ENCODE measurements at places on chromosomes 13 and 19. TPM values are rescaled to one million over a fixed set of nuclear protein-coding genes. Genes with fewer than 3 reads are reported as not detected.

Gene MEF2B
- 0.42 TPM for total RNA-seq

Gene CYP2S1
- 0.53 TPM for total RNA-seq

Gene COX6B2
- total RNA-seq, result not detected

GRCh38 chr19:4638828-4639530 lies at the start of gene TNFAIP8L1:
TSS of gene TNFAIP8L1 (plus strand) at chr19:4639516. CDS start at chr19:4651870, 12,354 bp downstream.
- peak; percentile 86 for DNase-seq

- no peak for DNase-seq
Observed at GRCh38 chr19:29295285-29295684, 82.3 kb upstream of the UQCRFS1 start.

DNA sequence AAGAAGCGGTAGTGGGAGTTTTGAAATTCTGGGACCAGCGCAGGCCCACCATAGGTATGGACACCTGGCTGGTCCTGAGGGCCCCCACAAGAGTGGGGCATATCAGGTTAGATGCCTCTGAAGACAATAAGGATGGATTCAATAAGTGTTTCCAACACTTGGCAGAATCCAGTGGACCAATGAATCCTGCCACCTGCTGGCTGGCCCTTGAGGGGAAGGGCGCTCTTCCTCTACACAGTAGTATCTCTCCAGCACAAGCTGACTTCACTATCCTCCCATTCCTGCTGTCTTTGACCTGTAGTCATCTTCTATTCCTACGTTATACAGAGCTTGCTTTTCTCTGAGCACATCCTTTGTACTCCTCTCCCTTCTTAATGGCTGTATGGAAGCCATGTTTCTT lies 199.7 kb upstream of the TSHZ3 start:
- no peak for DNase-seq
